ENCODE measurements at places on chromosomes 2 and 18.

DNA sequence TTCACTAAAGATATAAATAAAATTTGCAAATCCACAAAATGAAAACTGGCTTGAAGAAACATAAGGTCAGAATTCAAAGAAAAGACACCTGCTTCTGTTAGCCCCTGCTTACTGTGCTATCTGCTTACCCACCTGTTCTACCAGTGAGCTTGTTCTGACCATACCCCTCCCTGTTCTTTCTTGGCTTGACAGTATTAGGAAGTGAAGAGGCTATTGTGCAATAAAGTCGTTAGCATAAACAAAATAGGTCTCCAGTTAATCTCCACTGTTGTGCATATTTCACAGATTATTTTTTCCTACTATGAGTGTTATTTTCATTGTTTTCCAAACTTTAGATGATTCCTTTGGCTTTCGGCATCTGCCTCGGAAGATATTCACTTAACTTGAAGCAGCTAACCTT, 322.1 kb downstream of the CCDC85A start:
- DNase-seq, result no peak

- DNase-seq, result no peak
These were observed 25.2 kb upstream of the CYTIP start for GRCh38 chr2:157468931-157469708.

- DNase-seq, result no peak
These were observed 2.8 kb downstream of the DUSP2 start for GRCh38 chr2:96142217-96143113.

DNA sequence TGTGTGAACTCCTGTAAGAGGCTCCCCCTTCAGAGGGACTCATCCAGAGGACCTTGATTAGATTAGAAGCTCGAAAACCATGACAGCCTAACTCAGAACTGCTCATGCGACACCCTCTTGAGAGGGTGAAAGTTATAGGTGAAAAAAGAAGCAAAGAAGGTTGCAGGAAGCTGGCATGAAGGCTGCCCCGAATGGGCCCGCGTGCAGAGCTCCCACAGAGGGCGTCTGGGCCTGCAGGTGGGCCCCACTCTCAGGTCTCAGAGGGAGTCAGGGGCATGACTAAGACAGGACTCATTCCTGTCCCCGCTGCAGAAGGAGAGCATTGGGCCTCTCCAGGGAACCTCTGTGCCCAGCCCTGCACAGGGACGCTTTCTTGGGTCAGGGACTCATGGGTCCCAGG, 235.4 kb downstream of the EIPR1 start:
- no peak for DNase-seq

DNA sequence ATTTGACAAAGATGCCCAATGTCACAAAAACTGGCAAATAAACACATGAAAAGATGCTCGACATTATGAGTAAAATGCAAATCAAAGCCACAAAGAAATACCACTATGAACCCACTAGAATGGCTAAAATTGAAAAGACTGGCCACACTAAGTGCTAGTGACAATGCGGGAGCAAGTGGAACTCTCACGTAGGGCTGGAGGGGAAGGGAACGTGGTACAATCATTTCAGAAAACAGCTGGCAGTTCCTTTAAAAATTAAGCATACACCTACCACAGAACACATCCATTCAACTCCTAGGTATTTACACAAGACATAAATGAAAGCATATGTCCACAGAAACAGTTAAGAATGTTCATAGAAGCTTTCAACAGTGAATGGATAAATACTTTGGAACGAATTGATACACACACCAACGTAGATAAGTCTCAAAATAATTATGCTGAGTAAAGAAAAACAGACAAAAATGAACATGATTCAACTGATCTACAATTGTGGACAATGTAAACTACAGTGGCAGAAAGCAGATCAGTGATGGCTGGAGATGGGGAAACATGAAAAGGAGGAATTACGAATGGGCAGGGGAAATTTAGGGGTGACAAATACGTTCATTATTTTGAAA, 71.7 kb downstream of the MYOM1 start:
- DNase-seq, result no peak

- no peak for DNase-seq
These were observed 329.7 kb upstream of the ST6GAL2 start for GRCh38 chr2:107215401-107216350.

DNA sequence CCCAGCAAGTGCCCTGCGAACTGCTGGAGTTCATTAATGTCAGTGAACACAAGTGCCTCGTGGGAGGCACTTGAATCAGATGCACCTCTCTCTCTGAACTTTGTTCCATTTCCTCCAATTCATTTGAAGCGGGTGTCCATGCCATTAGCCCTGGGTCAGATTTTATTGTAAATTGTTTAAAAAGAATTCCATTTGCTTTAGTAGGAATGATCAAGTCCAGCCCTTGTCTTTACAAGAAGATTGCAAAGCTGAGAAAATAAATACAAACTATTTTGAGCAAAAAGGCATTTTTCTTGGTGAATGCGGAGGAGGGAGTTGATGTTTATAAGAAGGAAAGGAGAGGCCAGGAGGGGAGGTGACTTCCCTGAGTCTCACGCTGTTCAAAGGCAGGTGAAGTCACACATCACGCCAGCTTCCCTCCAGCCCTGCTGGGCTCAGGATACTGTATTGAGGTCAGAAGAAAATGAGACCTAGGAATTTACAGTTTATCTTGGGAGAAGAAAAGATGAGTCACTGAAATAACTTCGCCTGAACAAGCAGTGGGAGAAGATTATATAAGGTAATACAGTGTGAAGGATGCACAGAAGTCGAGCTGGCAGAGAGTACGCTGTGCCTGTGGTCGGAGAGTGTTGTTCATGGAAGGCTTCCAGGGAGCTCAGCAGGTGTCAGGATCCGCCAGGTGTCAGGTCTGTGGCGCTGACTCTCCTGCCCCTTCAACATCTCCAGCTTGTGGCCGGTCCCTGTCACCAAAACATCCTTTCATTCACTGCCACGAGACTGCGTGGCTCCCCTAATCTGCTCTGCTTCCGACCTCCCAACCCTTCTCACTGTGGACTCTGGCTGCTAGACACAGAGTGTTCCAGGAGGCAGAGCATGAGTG, 36.5 kb downstream of the EFR3B start:
- DNase-seq, result no peak

DNA sequence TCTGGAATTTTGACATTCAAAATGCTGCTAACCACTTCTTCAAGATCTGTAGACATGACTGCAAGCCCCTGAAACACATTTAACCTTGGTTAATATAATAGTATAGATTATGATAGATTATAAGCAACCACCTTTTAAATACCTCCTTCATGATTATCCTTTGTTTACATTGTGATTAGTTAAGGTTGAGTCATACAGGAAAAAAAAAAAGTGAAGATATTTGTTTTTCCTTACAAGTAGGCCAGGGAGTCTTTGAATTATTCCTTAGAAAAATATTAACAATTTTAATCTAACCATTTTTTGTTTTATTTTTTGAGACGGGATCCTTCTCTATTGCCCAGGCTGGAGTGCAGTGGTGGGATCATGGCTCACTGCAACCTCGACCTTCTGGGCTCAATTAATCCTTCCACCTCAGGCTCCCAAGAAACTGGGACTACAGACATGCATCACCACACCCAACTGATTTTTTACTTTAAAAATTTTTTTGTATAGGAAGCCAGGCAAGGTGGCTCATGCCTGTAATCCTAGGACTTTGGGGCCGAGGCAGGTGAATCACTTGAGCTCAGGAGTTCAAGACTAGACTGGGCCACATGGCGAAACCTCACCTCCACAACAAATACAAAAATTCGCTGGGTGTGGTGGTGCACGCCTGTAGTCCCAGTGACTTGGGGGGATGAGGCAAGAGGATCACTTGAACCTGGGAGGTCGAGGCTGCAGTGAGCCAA, 99.4 kb downstream of the SLC39A10 start:
- no peak for DNase-seq

- no peak for DNase-seq
These were observed 19.3 kb upstream of the LOXHD1 start for GRCh38 chr18:46676182-46676835.

GRCh38 chr2:32711219-32711618, 83.4 kb downstream of the TTC27 start:
- no peak for DNase-seq

- DNase-seq, result no peak
These were observed 12.6 kb upstream of the SFXN5 start for GRCh38 chr2:73083886-73084800.

GRCh38 chr2:129744649-129745048, 234.8 kb upstream of the RAB6C start:
- no peak for DNase-seq

DNA sequence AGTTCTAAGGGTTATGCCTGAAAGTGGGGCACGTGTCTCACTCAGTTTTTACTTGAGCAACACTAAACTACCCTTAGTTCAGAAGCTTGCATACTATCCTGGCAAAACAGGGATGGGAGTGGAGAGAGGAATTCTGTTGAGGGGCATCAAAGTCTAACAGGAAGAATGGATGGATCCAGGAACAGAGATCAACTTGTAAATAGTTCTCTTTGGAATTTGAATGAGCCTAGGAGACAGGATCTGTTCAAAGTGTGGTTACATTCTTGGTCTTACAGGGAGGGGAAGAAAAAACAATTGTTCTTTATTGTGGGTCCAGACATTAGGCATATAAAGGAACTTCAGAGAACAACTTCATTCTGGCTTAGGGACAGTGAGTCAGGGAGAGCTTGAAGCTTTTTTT, 560.2 kb downstream of the CNTNAP5 start:
- no peak for DNase-seq

DNA sequence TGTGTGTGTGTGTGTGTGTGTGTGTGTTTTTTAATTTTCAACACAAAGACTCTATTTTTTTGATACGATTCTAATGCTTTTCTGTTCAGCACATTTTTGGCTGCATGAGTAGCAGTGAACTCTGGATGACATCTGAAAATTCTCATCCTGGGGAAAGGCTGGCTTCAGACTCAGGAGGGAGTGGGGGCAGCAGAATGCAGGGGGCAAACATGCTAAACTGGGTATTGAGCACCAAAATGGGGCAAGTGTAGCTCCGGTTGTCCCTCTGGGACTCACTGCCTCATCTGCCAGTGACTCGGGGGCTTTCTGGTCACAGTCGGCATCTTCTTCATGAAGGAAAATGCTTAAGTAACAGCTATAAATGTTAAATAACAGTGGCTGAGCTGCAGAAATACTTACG, 116.8 kb upstream of the PID1 start:
- DNase-seq, result no peak

DNA sequence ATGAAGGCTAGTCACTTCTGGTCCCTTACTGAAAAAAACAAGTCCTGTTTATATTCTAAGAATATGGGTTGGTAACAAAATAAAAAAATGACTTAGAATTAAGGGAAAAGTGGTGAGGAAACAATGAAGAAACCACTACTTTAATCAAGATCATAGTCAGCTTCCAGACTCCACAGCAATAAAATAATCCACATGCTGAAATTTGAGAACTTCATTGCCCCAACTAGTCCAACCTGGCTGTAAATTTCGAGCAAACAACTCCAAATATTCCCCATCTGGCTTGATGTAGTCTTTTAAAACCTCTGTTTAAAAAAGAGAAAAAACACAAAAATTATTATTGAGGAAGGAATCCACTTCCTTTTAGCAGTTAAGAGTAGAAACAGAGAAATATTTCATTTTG, 32.5 kb downstream of the METTL4 start:
- no peak for DNase-seq

DNA sequence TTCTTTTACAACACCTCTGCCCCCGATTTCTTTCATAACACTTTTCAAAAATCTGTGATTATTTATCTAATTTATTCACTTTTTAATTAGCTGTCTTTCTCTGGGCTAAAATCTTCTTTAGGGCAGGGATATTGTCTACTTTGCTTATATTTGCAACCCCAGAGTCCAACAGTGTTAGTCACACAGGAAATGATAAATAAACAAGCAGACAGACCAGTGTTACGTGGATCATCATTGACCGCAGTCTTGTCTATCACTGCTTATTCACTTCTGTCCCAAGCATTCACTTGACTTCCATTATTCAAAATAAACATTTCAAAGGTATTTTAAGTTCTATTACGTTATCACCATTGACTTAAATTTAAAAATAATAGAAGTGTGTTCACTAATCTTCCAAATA, 237.6 kb upstream of the UBE2E3 start:
- DNase-seq, result no peak

DNA sequence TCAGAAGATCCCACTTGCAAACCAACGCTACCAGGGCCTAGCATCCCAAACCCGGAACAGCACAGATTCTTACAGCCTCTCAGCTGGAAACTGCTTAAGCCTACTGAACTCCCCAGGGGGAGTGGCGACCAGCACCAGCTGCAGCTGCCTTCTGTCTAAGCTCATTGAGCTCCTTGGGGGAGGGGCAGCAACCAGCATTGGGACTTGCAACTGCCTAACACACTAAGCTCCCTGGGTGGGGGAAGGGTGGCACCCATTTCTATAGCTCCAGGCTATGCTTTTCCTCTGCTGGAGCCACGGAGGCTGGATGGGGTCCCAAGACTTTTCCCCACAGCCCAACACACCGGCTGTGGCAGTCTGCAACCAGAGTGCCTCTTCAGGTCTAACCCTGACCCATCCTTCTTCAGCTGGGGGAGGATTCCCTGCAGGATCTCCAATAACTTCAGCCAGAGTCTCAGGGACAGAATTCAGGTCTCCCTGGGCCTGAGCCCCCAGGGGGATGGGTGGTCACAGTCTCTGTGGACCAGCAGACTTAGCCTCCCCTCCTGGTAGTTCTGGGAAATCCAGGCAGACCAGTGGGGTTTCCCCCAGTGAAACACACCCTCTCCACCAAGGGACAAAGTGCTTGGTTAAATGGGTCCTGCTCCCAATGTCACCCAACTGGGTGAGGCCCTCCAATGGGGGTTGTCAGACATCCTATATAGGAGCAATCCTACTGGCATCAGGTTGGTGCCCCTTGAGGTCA, 45.9 kb upstream of the ITGA4 start:
- DNase-seq, result peak; percentile 40

DNA sequence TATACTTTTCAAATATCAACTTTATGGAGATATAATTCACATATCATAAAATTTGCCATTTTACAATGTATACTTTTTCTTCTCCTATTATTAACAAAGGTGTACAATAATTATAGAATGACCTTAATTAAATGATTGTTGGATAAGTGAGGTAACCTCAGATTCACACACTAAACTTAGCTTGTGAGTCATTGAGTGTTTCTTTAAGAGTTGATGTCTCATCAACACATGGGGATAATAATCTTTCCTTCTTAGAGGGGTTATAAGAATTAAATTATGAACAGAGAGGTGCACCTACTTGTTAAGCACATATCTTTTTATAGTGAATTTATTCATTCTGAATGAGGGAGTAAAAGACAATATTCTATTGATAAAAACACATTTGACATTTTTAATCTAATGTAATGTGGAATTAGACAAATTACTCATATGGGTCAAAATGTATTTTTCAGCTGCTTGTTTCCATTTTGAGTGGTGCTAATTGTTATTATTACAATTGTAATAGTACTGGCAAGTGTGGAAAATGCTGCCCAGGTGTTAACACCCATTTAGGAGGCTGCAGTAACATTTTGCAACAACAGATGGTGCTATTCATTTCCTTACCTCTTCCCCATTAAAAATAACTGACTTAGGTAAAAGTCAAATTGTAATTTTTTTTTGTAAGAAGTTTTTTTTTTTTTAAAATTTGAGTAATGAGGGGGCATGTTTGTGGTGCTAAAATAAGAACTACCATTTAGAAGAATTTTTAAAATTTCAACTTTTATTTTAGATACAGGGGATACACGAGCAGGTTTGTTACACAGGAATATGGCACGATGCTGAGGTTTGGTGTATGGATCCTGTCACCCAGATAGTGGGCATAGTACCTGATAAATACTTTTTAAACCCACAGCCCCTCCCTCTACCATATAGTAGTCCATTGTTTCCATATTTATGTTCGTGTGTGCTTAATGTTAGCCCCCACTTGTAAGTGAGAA, 32.1 kb upstream of the DYNAP start:
- DNase-seq, result no peak

- no peak for DNase-seq
These were observed 50.1 kb upstream of the SPTBN1 start for GRCh38 chr2:54406031-54406430.

Data from liver (tissue), 10 donors.